NCI-H187 treated with DMSO at 0.1 percent for 48 hours (cell line): ENCODE measurements at places on chromosomes 7 and 10.

DNA sequence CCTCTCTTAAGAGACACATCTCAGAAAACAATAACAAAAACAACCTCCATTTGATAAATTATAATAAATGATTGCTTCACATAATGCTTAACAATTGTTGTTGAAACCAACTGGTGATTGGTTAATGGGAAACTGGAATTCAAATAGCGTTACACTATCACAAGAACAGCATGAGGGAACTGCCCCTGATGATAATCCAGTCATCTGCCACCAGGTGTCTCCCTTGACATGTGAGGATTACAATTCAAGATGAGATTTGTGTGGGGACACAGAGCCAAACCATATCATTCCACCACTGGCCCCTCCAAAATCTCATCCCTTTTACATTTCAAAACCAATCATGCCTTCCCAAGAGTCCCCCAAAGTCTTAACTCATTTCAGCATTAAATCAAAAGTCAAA, 375.9 kb downstream of the BMPER start:
- DNase-seq = no peak

GRCh38 chr10:94129393-94130130, 135.8 kb downstream of the PLCE1 start:
- no peak for DNase-seq

GRCh38 chr10:44724415-44725174, 186.5 kb upstream of the TMEM72 start:
- DNase-seq = no peak

DNA sequence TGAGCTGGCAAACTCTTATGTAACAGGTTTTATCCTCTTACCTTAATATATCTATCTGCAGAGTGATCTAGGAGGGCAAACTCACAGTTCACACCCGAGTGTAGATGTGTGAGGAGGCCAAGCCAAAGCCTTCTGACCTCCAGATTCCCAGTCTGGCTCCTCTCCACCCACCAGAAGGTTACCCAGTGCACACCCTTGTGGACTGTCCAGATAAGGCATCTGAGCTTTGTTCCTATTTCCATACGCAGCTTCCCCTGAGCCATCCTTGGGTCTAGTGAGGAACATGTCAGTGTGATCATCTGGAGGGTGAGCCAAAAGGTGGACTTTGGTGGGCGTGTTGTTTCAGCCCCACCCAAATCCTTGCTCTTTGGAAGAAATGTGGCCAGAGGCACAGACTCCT, 203.0 kb upstream of the MEOX2 start:
- DNase-seq = no peak

DNA sequence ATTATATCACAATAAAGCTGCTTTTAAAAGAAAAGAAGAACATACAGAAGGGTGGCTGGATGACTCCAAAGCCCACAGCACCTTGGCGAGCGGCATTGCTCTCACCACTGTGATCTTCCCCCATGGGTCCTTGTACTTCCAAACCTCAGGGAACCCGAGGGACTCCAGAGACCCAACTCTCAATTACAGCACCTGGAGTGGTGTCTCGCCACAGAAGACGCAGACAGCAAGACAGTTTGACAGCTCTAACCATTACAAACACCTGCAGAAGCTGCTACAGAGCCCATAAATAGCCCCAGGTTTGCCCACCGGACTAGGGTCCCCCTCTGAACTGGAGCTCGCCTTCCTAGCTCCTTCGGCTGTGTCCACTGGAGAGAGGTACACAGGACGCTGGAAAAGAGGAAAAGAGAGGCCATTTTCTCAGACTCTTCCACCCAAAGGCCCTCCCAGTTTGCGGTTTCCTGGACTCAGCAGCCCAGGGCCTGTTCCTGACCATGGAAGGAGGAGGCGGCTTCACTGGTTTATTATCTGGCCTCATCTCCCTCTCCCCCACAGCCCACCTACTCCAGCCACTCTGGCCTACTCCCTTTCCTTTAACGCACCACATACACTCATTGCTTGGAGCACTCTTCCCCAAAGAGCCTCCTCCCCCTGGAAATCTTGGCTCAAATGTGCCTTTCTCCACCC, 1.9 kb downstream of the PIK3AP1 start:
- no peak for DNase-seq

- no peak for DNase-seq
Observed at GRCh38 chr7:156785998-156786543, 106.9 kb downstream of the LMBR1 start.

DNA sequence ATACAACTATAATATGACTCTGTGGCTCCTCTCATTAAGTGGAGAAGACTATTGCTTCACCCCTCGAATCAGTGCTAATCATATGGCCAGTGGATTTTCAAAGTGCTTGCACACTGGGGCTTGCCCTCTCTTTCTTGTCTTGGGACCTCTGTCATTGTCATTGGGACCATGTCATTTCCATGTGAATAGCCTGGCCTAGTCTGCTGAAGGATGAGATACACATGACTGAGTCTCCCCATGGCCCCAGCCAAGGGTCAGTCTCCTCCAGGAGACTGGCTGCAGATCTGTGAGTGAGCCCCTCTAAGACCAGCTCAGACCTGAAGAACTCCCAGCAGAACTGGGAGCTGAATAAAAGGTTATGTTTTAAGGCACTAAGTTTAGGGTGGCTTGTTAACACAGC, 39.5 kb downstream of the PKD1L1 start:
- no peak for DNase-seq

- no peak for DNase-seq
Observed at GRCh38 chr7:107128748-107129147, 40.1 kb upstream of the HBP1 start.

DNA sequence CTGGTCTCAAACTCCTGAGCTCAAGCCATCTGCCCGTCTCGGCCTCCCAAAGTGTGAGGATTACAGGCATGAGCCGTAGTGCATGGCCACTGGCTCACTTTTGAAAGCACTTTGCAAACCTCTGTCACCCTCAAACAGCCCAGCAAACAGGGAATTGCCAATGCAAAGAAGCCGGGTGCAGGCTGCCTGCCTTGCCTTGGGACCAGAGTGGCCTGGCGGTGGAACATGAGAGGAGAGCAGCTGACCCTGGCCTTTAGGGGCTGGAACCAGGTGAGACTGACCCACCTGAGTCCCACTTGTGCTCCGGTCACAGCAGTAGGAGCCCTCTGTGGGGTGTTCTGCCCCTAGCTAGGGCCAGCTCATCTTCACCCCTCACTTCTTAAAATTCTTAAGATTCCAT, 237.1 kb upstream of the GALNT17 start:
- no peak for DNase-seq

- no peak for DNase-seq
Observed at GRCh38 chr10:60822809-60823208, 44.5 kb downstream of the CDK1 start.
